ENCODE measurements at places on chromosomes 1 and 21.

DNA sequence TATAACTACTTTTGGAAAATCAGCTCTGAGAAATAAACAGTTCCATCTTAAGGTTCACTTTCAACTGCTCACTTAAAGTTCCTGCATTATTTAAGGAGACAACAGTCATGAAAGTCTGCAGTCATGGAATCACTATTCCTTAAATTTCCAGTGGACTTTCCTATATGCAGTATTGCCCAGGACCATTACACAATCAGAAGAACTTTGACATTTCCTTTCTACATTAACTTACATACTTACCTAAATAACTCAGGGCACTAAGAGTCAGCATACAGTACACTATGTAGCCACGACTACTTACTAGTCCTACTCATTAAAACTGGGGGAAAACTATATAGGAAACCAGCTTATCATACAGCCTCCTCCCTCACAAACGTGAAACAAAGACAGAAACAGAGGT lies 220.1 kb downstream of the SLC45A1 start:
- DNase-seq = no peak

- no peak for DNase-seq
These were observed 1.5 kb upstream of the HDGF start for GRCh38 chr1:156752843-156753482.

- DNase-seq = no peak
These were observed 4.0 kb upstream of the CDA start for GRCh38 chr1:20584890-20585289.

DNA sequence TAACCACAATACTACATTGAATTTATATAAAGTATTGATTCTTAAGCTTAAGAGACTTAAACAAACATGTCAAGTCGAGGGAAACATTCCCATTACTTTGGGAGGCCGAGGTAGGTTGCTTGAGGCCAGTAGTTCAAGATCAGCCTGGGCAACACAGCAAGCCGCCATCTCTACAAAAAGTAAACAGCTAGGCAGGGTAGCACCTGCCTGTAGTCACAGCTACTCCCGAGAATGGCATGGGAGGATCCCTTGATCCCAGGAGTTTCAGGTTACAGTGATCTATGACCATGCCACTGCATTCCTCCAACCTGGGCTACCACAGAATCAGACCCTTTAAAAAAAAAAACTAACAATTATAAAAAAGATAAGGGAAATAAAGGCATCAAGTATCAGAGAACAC lies 50.4 kb downstream of the EIF4G3 start:
- peak; percentile 39 for DNase-seq

GRCh38 chr1:23291706-23292105 lies 52.4 kb downstream of the HNRNPR start:
- no peak for DNase-seq

DNA sequence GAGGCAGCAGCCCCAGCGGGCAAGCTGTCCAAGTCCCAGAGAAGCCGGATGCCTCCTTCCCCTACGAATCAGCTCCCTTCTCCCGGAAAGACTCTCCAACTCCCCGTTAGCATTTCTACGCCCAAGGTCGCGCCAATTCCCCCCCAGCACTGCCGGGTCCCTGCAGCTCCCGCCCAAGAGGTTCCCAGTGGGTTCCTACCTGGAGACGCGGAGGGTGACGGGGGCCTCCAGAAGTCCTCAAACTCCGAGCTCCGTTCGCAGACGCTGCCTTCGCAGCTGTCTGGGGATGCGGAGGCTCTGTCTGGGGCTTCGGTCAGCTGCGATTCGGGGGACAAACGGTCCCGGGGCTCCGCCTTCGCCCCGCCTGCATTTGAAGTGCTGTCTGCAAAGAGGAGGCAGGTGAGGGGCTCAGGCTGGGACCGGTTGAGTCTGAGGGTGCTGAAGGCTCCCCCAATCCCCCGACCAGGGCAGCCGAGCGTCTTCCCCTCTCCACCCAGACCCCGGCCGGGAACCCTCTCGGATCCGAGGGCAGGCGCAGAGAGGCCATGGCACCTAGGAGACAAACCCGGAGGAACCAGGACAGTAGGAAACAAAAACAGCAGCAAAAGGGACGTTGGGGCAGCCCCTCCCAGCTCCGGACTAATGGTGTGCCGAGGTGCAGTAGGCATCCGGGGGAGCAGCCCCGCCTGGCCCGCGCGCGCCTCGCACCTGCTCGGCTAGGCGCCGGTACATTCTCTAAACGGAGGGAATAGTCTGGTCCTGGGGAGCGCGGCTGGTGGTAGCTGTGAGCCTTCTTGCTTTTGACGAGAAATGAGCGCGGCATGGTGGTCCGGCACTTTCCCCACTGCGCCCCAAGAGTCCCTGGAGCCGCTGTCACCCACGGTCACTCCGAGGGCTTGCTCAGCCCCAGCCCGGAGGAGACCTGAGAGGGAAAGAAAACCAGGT lies 3.8 kb downstream of the GFI1 start:
- peak; percentile 63 for DNase-seq

- no peak for DNase-seq
These were observed 86.8 kb downstream of the COL24A1 start for GRCh38 chr1:86069757-86070145.

GRCh38 chr1:101506541-101507164 lies 269.8 kb downstream of the S1PR1 start:
- no peak for DNase-seq

- DNase-seq = no peak
These were observed 91.6 kb upstream of the CHODL start for GRCh38 chr21:18153063-18153462.

DNA sequence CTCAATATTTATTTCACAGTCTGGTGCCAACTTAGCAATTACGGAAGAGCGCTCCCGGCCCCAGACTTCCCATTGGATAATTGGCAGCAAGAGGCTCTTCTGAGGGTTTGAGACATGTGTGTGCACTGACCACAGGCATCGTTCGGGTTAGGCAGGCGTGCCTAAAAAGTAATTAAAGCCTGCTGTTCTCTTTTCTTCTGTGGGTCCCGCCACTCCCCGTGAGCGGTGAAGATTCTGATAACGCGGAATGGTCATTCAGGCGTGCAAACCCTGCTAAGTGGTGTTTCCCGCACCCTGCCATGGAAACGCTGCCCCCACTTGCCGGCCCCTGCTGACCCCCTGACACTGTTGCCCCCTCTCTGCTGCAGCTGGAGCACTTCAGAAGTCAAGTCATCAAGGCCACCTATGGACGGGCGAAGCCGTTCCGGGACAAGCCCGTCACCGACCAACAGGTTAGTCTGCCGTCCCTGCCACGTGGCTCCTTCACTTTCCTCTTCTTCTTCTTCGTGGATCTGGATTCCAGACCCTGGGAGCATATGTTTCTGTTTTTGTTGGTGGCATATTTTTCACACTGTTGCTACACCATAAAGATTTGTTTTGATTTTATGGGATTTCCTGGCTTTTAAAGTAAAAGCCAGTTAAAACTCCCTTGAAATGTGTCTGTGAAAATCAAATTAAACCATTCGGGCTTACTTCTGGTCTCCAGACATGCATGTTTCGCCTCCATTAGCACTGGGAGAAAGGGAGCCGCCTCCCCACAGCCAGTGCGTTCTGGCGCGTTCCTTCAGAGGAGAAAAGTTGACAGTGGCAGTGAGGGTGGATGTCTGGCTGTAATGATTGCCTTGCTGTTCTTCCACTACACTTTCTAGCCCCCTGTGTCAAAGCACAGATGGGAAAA lies 79.9 kb downstream of the FHAD1 start:
- peak; percentile 71 for DNase-seq

- no peak for DNase-seq
These were observed 85.3 kb upstream of the GPR88 start for GRCh38 chr1:100452641-100453040.

- peak; percentile 29 for DNase-seq
These were observed 601 bp downstream of the FAM131C start for GRCh38 chr1:16072616-16073484.

DNA sequence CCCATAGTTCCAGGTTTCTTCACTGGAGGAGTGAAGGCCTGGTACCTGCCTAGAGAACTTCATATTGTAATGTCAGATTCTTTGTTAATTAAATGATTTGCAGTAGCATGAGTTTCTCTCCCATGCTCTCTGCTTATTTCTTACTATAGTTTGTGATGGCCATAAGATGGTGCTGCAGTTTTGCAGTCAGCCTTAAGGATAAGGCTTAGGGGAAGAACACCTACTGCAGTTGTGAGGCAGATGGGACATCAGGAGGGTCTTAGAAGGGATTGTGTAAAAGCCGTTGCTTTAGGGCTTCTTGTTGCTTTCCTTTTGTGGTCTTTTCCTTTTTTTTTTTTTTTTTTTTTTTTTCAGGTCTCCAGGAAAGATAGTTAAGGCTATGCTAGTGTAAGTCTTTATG lies 61.8 kb downstream of the MACF1 start:
- no peak for DNase-seq

DNA sequence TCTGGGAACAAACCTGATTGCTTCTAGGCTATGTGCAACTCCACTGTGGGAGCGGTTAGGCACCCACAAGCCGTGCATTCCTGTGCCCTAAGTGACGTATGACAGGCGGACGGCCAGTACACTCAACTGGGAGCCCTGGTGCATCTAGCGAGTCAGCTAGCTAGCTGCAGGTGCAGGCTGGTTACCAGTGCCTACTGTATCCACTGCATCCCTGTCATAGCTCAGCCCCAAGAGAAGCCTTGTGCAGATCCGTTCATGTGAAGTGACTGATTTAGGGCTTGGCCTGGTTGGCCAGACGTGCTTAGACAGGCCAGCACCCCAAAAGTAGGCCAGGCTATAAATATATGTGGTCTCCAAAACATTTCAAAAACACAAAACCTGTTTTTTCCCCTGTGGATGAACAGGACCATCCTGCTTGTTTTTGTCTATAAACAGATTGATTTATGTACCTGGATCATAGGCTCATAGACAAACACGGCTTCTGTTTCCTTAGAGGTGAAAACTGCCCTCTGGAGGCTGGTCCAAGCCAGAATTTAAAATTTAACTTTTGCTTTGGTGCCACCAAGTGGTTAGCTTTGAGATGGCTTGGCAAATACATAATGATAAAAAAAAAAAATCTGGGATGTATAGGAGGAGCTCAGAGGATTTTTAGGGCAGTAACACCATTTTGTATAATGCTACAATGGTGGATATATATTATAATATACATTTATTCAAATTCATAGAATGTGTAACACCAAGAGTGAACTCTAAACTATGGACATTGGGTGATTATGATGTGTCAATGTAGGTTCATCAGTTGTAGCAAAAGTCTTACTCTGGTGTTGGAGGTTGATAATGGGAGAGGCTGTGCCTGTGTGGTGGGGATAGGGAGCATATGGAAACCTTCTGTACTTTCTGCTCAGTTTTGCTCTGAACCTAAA lies 68.5 kb downstream of the GIPC2 start:
- peak; percentile 63 for DNase-seq

GRCh38 chr1:196678510-196678884 lies 26.7 kb downstream of the CFH start:
- DNase-seq = no peak

- DNase-seq = no peak
These were observed 5.4 kb upstream of the SIM2 start for GRCh38 chr21:36693489-36694030.

- no peak for DNase-seq
These were observed 171.5 kb downstream of the LRRC7 start for GRCh38 chr1:69739251-69739605.

DNA sequence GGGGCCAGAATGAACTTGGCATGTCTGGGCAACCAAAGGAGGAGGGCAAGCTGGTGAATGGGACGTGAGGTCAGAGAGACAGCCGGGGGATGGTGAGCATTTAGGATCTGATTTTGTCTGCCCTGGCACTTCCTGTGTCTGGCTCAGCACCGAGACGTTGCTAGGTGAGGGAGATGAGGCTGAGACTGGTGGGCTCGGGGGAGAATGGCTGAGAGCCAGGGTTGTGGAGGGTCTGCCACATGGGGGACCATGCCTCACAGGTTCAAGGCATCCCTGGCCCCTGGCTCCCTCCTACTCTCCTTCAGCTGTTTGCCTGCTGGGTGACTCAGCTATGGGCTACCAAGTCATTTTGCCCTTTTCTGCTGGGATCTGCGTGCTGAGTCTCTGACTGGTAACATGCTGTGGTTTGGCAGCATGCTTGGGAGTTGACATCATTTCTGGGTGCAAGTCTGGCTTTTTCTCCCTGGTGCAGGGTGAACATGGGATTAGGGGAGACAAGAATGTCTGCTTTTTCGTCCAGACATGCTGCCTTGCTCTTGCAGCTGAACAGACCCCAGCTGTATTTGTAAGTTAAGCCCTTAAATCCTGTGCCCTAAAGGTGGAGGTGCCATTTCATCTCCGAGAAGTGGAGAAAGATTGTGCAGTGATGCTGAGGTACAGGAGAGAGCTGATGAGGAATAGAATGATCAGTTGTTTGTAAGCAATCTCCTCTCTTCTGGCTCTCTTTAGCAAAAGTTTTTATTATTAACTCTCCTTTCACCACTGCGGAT lies 17.6 kb downstream of the GALNT2 start:
- no peak for DNase-seq

DNA sequence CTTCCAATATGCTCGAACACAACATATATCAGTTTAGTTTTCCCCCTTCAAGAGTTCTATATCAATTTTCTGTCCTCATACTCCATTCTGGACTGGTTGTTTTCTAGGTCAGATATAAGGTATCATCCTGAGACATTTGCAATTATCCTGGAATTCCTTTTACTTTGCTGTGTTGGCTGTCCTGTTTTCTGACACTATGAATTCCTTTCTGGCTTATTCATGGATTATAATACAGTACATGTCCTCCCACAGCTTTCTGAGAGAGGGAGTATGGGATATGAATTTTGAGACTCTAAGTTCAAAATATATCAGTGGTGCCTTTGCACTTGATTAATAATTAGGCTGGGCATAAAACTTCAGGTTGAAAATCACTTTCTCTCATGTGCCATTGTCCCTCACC lies 11.9 kb downstream of the PHTF1 start:
- no peak for DNase-seq

DNA sequence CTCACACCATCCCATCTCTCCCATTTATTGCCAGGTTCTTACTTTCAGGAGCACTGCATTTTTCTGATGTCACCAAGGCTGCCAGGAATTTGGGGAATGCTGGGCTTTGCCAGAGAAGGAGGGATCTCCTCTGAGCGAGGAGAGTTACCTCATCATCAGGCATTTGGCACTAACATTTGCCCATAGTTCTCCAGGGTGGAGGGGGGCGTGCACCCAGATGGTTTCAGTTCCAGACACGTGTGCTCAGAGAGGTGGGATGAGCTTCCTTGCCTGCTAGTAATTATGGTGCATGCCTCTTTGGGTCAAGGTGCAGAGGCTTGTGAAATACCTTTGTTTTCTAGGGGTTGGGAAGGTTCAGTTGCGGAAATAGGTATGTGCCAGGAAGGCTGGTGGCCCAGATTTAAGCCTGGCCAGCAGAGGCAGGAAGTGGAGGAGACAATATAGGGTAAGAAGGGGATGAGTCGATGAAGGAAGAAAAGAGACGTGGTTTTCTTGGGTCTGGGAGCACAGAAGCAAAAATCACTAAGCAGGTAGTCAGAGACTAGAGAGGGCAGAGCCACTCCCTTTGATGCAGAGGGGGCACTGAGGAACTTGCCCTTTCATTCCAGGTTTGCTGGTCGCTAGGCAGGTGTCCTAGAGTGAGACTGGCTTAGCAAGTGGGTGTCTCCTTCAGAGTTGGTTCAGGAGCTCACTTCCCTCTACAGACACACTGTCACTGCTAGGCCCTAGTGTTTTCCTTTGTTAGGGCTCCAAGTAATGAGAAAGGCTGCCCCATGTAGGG lies 7.2 kb downstream of the TUFT1 start:
- no peak for DNase-seq
